Nephron progenitor cell (in vitro differentiated cells): ENCODE measurements at places on chromosomes 1 and 21.
A peak's percentile ranks its signal among the peaks of the same experiment; 100 is the strongest.

- DNase-seq = no peak
- peaks cover 31% of the 10 kb centered on the region for H3K4me1 ChIP-seq
- H3K36me3 ChIP-seq = no peaks in the 10 kb centered on the region
- peak overlapping the region; percentile 0 for H3K27ac ChIP-seq
- H3K27me3 ChIP-seq = peaks cover 11% of the 10 kb centered on the region
Measured at GRCh38 chr1:29586991-29587745, 350.8 kb downstream of the PTPRU start.

DNA sequence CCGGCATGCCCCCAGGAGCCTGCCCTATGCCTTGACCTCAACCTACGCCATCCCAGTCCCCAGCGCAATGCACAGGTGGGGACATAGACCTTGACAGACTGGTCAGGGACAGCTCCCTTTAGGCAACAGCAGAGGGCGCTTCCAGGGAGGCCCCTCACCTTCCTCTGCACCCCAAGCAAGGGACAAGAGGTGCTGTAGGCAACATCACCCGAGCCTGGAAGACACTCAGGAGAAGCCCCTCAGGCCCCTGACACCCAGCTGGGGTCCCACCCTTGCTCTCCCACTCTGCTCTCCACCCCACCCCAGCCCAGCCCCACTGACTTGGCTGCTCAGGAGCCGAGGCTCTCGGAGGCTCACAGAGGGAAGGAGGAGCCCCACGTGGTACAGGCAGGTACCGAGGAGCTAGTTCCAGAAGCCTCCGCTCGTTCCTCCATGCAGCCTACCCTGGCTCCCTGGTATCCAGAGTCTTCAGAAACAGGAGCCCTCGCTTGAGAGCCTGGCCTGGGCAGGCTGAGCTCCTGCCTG is 2.4 kb upstream of the WNT3A start:
- H3K36me3 ChIP-seq = no peaks in the 10 kb centered on the region
- H3K4me3 ChIP-seq = peak overlapping the region; percentile 40
- peaks cover 93% of the 10 kb centered on the region for H3K27me3 ChIP-seq
- peaks cover 16% of the 10 kb centered on the region for H3K4me1 ChIP-seq
- no peak for DNase-seq

DNA sequence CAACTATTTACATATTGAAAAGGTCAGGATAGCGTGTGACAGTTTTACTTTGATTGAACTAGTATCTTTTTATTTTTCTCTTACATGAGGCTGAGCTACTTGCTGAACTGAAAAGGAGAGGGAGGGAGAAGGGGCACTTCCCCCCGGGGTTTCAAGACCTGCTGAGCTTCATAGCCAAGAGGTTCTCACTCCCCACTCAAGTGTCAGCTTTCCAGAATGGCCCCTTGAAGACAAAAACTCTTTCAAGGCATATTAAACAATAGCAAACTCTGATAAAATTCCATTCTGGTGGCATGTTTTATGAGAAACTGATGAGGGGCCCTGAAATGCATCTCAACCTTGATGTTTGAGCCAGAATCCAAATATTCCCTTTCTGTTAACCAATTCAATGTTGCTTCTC is 143.0 kb downstream of the KAZN start:
- peak overlapping the region; percentile 3 for H3K4me3 ChIP-seq
- no peak for DNase-seq
- H3K4me1 ChIP-seq = peaks cover 58% of the 10 kb centered on the region
- peaks cover 14% of the 10 kb centered on the region for H3K27me3 ChIP-seq
- peaks cover 6% of the 10 kb centered on the region for H3K36me3 ChIP-seq

DNA sequence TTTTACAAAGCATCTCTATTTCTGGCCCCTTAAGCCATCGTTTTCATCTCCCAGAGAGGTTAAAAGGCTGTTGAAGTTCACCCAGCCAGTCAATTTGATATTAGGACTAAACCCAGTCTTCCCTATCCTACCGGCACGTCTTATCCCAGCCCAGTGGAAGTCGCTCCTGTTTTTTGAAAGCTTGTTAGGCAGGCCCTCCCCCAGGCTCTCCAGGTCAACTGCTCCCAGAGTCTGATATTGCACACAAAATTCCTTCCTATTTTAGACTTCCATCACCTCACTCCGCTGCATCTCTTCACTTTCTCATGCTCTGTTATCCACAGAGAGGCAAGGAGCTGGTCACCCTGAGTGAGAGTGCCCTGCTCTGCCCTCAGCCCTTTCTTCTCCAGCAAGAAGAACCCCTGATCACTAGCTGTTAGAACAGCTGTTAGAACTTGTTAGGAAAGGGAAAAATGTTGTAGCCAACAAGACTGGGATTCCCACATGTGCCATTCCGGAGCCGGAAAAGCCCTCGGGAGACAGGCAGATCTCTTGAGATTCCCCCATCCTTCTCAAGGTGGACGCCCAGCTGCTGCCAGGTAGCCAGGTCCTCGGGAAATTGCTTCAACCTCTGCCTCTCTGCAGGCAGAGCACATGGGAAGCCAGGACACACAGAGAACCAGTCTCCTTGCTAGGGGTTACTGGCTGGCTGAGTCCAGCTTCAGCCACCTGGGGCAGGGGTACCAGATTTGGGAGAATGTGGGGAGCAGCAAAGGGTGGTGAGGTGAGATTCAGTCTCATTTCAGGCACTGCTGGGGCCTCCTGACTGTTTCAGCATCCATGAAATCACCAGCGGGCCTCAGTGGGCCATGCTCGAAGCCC is 25.7 kb downstream of the PLXNA2 start:
- peaks cover 76% of the 10 kb centered on the region for H3K4me1 ChIP-seq
- peaks cover 51% of the 10 kb centered on the region for H3K36me3 ChIP-seq
- H3K27ac ChIP-seq = no peak overlapping the region
- no peak overlapping the region for H3K4me3 ChIP-seq

DNA sequence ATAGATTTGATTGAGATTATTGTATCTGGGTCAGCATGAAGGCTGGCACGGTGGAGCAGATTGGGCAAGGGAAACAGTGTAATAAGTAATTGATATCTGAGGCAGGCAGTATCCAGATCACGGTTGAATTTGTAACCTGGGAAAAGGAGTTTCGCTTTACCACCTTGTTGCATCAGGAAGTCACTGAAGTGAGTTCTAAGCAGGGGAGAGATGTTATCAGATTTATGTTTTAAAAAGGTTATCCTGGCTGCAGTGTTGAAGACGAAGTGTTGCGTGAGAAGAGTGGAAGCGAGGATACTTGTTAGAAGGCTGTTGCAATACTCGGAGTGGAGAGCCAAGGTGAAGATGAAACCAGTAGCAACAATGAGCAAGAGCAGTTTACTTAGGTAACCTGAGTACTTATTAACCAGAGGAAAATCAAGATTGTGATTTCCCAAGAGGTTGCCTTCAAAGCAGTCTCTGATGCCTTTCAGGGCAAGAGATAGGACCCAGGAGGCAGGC is 77.8 kb downstream of the LHX9 start:
- DNase-seq = no peak
- no peaks in the 10 kb centered on the region for H3K36me3 ChIP-seq
- H3K4me3 ChIP-seq = no peak overlapping the region

DNA sequence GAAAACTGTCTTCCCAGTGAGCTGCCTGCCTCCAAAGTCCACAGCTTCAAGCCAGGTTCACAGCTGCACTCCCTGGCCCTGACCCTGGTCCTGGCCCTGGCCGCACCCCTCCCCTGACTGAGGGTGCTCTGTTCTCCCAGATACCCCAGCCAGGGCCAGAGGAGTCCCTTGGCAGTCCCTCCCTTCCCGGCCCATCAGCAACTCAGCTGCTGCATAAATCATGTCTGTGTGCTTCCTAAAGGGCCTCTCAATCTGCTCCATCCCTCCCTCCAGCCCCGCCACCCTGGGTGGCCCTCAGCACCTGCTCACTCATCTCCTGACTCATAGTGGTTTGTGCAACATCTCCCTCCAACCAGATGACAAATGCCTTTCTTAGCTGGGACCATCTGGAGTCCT is 24.8 kb upstream of the C1orf174 start:
- DNase-seq = no peak
- no peak overlapping the region for H3K27ac ChIP-seq
- H3K27me3 ChIP-seq = peaks cover 21% of the 10 kb centered on the region

- H3K4me1 ChIP-seq = no peaks in the 10 kb centered on the region
- no peak overlapping the region for H3K4me3 ChIP-seq
- H3K27me3 ChIP-seq = no peaks in the 10 kb centered on the region
- no peaks in the 10 kb centered on the region for H3K36me3 ChIP-seq
- H3K27ac ChIP-seq = no peak overlapping the region
Measured at GRCh38 chr1:199545780-199546179, 481.7 kb upstream of the NR5A2 start.

GRCh38 chr1:246448373-246448772 is 58.7 kb downstream of the SMYD3 start:
- peaks cover 35% of the 10 kb centered on the region for H3K4me1 ChIP-seq
- no peaks in the 10 kb centered on the region for H3K27me3 ChIP-seq
- H3K27ac ChIP-seq = peak overlapping the region; percentile 20

DNA sequence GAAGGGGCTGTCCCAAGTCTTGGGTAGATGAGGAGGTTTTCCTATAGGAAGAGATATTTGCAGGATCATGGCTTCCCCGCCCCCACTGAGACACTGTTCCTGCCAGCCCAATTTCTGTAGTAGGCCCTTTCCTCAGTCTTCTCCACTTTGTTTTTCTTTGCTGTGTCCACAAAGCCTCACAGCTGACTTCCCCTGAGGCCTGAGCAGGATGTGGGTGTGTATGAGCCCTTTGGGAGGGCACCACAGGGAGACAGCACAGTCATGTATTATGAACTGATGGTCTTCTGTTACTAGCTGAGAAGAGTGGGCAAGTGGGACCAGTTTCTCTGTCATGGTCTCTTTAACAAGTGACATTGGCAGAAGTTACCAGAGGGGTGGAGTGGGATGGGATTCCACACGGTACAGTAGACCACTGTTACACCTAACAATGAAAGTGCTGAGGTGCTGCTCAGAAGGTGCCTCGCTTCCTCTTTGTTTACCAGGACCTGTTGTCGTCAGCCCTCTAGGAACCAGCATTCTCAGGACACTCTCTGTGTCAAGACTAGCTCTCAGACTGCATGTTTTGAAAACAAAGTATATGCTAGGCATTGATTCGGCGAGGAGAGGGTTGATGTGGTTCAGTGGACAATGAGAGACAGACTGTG is 253.8 kb upstream of the HOOK1 start:
- DNase-seq = no peak
- no peaks in the 10 kb centered on the region for H3K27me3 ChIP-seq
- no peak overlapping the region for H3K27ac ChIP-seq

GRCh38 chr1:180415985-180416633 is 86.3 kb downstream of the ACBD6 start:
- no peak overlapping the region for H3K4me3 ChIP-seq
- no peak overlapping the region for H3K27ac ChIP-seq
- DNase-seq = no peak
- H3K4me1 ChIP-seq = no peaks in the 10 kb centered on the region

GRCh38 chr1:204218552-204218951 is 4.8 kb upstream of the GOLT1A start:
- H3K27ac ChIP-seq = no peak overlapping the region
- peaks cover 34% of the 10 kb centered on the region for H3K27me3 ChIP-seq

GRCh38 chr21:33763582-33763899 is 121.2 kb downstream of the ITSN1 start:
- no peak for DNase-seq
- no peak overlapping the region for H3K4me3 ChIP-seq
- H3K27me3 ChIP-seq = no peaks in the 10 kb centered on the region
- H3K36me3 ChIP-seq = peaks cover 71% of the 10 kb centered on the region

DNA sequence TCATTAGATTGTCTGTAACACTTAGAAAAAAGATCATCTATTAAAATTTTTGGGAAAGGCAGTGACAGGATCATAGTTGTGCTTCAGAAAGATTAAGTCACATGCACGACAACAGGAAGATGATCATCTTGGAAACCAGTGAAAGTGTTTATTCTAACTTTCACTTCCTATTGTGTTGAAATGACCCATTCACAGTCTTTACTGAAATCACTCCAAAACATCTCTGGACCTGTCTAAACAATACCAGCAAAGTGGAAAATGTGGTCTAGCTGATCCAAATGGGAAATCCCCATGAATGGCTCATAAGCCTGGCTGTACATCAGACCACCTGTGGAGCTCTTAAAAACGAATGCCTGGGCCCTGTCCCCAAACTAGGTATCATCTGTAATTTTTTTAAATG is 111.1 kb upstream of the ETV3 start:
- DNase-seq = no peak
- no peaks in the 10 kb centered on the region for H3K36me3 ChIP-seq
- H3K4me3 ChIP-seq = no peak overlapping the region
- no peaks in the 10 kb centered on the region for H3K4me1 ChIP-seq

GRCh38 chr1:26790551-26790953 is 2.8 kb downstream of the PIGV start:
- H3K4me1 ChIP-seq = peaks cover 61% of the 10 kb centered on the region
- no peak for DNase-seq
- H3K27me3 ChIP-seq = no peaks in the 10 kb centered on the region
- H3K27ac ChIP-seq = no peak overlapping the region
- no peak overlapping the region for H3K4me3 ChIP-seq

- peaks cover 15% of the 10 kb centered on the region for H3K4me1 ChIP-seq
- DNase-seq = peak; percentile 8
- H3K27me3 ChIP-seq = no peaks in the 10 kb centered on the region
- peak overlapping the region; percentile 11 for H3K27ac ChIP-seq
Measured at GRCh38 chr1:88060750-88061491, 623.2 kb upstream of the PKN2 start.

- H3K4me1 ChIP-seq = peaks cover 21% of the 10 kb centered on the region
- no peak overlapping the region for H3K27ac ChIP-seq
- DNase-seq = no peak
- peaks cover 9% of the 10 kb centered on the region for H3K27me3 ChIP-seq
- no peak overlapping the region for H3K4me3 ChIP-seq
Measured at GRCh38 chr1:115275216-115275615, 62.8 kb downstream of the NGF start.

- H3K4me1 ChIP-seq = peaks cover 61% of the 10 kb centered on the region
- H3K4me3 ChIP-seq = no peak overlapping the region
- H3K27me3 ChIP-seq = peaks cover 5% of the 10 kb centered on the region
- peaks cover 84% of the 10 kb centered on the region for H3K36me3 ChIP-seq
- DNase-seq = no peak
- H3K27ac ChIP-seq = no peak overlapping the region
Measured at GRCh38 chr1:206449565-206449964, 20.7 kb upstream of the IKBKE start.

GRCh38 chr1:19581381-19581780 is 62.7 kb upstream of the NBL1 start:
- no peaks in the 10 kb centered on the region for H3K36me3 ChIP-seq
- no peak for DNase-seq
- H3K27ac ChIP-seq = no peak overlapping the region
- no peak overlapping the region for H3K4me3 ChIP-seq

DNA sequence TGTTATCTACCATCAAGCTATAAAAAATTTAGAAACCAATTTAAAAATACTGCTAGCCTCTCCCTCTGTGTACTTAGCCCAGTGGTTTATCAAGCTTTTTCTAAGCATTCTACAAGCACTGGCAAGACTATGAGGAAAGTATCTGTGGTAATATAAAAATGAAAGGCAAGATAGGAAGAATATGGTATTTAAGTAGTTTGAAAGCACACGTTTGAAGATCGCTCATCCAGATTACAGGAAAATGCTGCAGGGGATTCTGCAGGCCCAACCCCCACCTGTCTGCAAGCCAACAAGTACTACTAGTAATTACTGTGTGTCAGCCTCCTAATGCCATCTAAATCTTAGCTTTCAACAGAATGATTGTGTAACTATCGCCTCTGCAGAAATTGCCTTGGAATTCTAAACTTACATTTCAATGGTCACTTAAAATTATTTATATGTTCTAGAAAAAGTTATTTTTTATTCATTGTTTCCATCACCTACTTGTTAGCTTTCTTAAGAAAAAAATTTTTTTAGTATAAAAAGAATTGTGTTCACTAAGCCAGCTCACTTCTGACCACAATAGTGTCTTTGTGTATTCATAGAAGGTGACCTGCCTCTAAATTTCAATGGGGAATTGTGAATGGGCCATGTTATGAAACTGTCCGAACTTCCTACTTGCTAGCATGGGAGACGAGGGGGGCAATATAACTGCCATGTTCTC is 8.5 kb downstream of the ERRFI1 start:
- H3K27ac ChIP-seq = peak overlapping the region; percentile 77
- peak overlapping the region; percentile 54 for H3K4me3 ChIP-seq
- peaks cover 20% of the 10 kb centered on the region for H3K36me3 ChIP-seq
- H3K4me1 ChIP-seq = peaks cover 73% of the 10 kb centered on the region
- no peak for DNase-seq
